ENCODE measurements at places on chromosomes 1 and 21.
A peak's percentile ranks its signal among the peaks of the same experiment; 100 is the strongest.

DNA sequence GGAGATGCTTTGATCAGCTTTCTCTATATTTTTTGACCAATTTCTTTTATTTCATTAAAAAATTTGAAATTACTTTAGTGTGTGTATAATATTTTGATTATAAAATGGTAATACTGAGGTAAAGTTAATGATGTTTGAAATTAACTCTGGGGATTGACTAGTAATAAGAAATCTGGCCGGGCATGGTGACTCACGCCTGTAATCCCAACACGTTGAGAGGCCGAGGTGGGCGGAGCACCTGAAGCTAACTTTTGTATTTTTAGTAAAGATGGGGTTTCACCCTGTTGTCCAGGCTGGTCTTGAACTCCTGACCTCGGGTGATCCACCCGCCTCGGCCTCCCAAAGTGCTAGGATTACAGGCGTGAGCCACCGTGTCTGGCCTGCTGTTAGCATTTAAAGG is 17.5 kb downstream of the SCP2 start:
- DNase-seq, result no peak

DNA sequence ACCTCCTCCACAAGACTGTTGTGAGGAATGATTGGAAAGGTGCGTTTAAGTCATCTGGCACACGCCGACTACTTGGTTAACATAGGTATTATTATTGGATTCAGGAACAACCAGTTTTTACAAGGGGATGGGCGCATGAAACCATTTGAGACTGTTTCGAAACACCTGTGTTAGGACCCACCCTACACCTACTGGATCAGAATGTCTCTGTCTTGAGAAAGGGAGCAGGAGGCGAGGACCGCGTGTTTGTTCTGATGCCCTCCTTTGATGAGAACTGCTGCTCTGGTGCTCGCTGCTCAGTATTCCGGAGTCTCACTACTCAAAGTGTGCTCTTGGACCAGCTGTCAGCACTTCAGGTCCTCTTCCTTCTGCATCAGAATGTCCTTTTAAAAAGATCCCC is 7.3 kb downstream of the H6PD start:
- no peak for DNase-seq

- DNase-seq, result no peak
These were observed 31.0 kb downstream of the TMCC2 start for GRCh38 chr1:205258719-205259118.

DNA sequence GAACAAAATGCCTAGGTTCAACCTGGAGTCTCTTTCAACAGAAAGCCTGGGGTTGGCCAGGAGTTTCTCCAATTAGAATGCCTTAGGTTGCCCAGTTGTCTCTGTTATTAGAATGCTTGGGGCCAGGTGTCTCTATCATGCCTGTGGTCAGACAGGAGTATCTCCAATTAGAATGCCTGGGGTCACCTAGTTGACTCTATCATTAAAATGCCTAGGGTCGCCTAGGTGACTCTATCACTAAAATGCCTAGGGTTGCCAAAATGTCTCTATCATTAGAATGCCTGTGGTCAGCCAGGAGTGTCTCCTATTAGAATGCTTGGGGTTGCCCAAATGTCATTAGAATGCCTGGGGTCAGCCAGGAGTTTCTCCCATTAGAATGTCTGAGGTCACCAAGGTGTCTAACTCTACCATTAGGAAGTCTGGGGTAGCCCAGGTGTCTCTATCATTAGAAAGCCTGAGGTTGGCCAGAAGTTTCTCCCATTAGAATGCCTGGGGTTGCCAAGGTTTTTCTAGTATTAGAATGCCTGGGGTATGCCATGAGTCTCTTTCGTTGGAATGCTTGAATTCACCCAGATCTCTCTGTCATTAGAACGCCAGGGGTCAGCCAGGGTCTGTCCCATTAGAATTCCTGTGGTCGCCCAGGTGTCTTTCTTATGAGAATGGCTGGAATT is 57.9 kb downstream of the RNF187 start:
- DNase-seq, result no peak

DNA sequence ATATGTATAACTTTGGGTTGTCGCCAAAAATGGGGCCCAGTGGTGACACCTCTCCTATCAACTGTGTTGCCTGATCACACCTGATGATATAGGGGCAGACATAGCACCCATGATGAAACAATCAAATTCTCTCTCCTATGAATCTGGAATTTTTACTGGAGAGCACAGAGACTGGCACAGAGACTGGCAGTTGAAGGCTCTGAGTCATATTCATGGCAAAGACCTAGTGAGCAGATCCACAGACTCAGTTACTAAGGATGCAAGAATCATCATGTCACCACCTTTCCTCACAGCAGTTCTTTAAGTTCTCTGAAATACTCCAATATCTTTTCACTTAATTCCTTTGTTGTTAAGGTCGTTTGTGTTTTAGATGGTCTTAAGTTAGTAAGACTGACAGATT is 60.0 kb downstream of the APCS start:
- no peak for DNase-seq

- DNase-seq, result no peak
These were observed 3.5 kb upstream of the BSND start for GRCh38 chr1:54995013-54995760.

DNA sequence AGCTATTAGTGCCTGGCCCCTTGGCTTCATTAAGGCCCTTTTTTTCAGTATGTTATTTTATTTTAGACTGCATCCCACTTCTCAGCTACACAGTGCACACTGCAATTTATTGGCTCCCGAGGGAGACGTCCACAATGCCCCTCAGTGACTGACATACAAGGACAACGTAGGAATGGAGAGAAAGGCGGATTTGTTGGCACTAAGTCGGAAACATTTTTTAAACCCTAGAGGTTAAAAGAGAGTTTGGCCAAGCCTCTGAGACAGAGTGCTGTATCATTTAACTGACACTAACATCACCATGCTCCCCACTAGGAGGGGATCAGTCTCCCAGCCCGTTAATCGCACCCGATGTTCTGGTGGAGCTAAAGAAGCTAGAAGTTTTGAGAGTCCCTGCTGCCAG is 45.7 kb upstream of the FOXD3 start:
- no peak for DNase-seq

- no peak for DNase-seq
These were observed 251.2 kb downstream of the RRAGC start for GRCh38 chr1:38608202-38608864.

GRCh38 chr1:158646465-158646864 is 40.0 kb downstream of the SPTA1 start:
- DNase-seq, result no peak

DNA sequence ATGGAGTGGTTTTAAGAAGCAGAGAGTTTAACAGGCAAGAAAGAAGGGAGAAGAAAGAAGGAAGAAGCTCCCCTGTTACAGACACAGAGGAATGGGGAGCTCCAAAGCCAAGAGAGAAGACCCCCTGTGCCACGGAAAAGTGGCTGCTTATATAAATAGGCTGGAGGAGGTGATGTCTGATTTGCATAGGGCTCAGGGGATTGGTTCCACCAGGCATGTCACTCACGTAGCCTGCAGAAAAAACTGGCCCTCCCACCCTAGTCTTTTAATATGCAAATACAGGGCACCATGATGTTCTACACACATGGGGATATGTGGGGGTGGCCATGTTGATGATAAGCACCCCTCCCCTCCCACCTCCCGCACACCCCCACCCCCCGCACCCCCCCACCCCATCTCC is 99.6 kb downstream of the ETS2 start:
- no peak for DNase-seq

- DNase-seq, result no peak
These were observed 18.9 kb downstream of the C1orf174 start for GRCh38 chr1:3881193-3881480.

- DNase-seq, result no peak
These were observed 32.3 kb downstream of the TMEM63A start for GRCh38 chr1:225849925-225850324.

- DNase-seq, result peak; percentile 94
These were observed at the start of gene ZNF692 for GRCh38 chr1:248858891-248859889. Gene ZNF692 (minus strand): TSS chr1:248859085. CDS start chr1:248858309, 776 bp downstream.

DNA sequence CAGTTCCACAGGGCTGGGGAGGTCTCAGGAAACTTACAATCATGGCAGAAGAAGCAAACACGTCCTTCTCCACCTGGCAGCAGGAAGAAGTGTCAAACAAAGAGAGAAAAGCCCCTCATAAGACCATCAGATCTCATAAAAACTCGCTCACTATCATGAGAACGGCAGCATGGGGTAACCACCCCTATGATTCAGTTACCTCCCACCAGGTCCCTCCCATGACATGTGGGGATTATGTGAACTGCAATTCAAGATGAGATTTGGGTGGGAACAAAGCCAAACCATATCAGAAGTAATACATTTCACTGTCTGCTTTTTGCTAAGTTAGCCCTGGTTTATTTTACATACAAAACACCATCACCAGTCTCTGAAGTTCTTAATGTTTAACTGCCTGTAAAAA is 68.5 kb downstream of the RBM11 start:
- DNase-seq, result no peak

- DNase-seq, result no peak
These were observed 256.9 kb upstream of the RAB4A start for GRCh38 chr1:229013981-229014380.

DNA sequence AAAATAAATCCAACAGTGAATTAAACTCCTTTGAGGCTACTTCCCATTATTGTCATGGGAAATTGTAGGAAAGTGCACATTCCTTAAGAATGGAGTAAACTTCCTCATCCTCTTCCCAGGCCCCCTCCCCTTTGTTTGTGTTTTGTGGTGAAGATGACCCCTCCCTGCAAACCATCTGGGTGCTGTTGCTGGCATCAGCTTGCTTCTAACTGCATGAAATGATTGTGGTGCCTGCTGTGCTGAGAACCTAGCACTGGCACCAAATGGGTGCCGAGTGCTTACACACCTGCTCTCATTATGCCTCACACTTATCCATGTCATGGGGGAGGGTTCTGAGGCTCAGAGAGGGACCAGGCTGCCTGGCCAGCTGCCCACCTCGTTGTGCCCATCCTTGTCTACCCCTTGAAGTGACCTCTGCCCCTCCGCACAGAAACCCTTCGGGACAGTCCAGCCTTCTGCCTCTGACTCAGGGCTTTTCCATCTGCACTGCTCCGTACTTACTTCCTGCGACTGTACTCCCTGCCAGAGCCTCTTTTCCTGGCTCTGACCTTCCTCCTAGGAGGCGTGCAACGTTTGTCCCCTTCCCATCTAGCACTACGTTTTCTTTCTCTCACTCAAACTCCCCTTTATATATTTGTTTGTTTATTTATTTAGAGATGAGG is 30.6 kb downstream of the CAPN2 start:
- no peak for DNase-seq

DNA sequence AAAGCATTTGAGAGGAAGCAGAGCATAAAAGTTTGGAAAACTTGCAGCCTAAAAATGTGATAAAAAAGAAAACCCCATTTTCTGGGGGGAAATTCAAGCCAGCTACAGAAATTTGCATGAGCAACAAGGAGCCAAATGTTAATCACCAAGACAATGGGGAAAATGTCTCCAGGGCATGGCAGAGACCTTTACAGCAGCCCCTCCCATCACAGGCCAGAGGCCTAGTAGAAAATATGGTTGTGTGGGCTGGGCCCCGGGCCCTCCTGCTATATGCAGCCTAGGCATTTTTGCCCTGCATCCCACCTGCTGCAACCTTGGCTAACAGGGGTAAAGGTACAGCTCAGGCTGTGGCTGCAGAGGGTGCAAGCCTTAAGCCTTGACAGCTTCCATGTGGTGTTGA is 299.6 kb upstream of the NCAM2 start:
- no peak for DNase-seq

DNA sequence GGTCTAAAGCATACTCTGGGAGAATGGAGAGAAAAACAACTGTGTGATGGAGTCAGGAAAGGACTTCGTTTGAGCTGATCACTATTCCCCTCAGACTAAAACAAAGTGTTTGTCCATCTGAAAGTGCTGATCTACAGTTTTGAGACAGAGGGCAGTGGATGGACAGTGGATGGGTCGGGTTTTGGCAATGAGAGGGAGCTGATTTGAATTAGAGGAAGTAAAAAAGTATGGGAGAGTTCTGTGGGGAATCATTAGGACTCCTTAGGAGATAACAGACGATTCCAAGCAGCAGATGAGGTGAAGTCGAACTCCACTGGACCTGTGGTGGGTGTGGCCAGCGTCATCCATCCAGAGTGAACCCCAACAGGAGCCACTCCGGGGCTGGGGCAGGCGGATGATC is 62.3 kb downstream of the PTGS2 start:
- no peak for DNase-seq

GRCh38 chr1:223249854-223250631 is 107.0 kb upstream of the TLR5 start:
- no peak for DNase-seq

DNA sequence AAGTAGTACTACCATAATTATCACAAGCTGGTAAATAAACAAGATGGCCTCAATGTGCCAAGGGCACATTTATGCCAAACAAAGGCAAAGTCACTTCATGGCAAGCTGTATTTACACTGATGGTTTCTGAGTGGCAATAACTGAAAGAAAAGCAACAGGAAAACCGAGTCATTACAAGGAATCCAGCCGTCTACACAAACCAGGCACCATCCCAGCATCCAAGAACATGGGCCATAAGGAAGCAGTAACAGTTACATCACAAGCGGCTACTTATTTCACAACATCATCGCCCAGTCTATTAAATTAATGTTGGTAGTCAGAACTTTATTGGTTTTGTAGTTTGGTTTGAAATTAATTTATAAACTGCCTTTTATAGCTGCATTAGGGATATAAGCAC is 214.2 kb downstream of the RERE start:
- no peak for DNase-seq

- DNase-seq, result no peak
These were observed 71.3 kb downstream of the GABPA start for GRCh38 chr21:25806060-25806459.
